Osteoblast (primary cell): ENCODE measurements at places on chromosomes 7 and 10.

- no peak for DNase-seq
Observed at GRCh38 chr7:134686786-134687185, 40.1 kb downstream of the BPGM start.

- peak; percentile 32 for DNase-seq
Observed at GRCh38 chr10:47336387-47337134, 11.6 kb upstream of the RBP3 start.

GRCh38 chr7:87152897-87153641, 816 bp downstream of the DMTF1 start:
- DNase-seq: peak; percentile 73

- no peak for DNase-seq
Observed at GRCh38 chr10:30285970-30286369, 63.1 kb downstream of the MTPAP start.

GRCh38 chr10:104774234-104774633, 133.1 kb downstream of the SORCS3 start:
- no peak for DNase-seq

DNA sequence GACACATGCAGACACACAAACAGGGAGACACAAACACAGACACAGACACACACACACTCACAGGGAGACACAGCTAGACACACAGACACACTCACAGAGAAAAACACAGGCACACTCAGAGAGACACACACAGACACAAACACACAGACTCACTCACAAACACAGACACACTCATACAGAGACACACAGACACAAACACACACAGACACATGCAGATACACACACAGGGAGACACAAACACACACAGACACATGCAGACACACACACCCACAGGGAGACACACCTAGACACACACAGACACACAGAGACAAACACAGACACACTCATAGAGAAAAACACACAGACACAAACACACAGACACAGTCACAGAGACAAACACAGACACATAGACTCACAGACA, 67.9 kb downstream of the ADARB2 start:
- DNase-seq: peak; percentile 23

GRCh38 chr7:159116581-159117339, 27.9 kb downstream of the VIPR2 start:
- peak; percentile 48 for DNase-seq

DNA sequence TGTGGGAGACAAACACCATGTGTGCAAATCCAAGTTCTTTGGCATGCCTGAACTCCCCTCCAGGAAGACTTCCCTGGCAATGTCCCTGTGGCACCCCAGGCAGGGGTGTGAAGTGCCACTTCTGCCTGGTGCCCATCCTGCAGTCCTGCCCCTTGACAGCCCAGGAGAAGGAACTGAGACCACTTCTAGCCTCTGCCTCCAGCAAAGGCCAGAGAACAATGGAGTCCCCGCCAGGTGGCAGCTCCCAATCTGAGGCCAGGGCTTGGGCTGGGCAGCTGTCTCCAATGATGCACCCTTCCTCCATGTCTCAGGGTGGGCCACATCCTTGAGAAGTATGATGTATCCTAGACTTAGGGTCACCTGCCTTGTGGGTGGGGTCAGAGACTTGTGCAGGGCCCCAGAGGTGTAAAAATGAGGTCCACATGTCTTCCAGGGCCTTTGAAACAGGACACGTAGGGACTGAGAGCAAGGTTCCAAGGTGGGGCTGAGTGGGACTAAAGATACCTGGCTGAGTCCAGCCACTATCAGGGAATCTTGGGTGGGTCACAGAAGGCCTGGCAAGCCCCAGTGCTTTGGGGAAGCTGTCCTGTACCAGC, 5.5 kb downstream of the FXYD4 start:
- DNase-seq: no peak

DNA sequence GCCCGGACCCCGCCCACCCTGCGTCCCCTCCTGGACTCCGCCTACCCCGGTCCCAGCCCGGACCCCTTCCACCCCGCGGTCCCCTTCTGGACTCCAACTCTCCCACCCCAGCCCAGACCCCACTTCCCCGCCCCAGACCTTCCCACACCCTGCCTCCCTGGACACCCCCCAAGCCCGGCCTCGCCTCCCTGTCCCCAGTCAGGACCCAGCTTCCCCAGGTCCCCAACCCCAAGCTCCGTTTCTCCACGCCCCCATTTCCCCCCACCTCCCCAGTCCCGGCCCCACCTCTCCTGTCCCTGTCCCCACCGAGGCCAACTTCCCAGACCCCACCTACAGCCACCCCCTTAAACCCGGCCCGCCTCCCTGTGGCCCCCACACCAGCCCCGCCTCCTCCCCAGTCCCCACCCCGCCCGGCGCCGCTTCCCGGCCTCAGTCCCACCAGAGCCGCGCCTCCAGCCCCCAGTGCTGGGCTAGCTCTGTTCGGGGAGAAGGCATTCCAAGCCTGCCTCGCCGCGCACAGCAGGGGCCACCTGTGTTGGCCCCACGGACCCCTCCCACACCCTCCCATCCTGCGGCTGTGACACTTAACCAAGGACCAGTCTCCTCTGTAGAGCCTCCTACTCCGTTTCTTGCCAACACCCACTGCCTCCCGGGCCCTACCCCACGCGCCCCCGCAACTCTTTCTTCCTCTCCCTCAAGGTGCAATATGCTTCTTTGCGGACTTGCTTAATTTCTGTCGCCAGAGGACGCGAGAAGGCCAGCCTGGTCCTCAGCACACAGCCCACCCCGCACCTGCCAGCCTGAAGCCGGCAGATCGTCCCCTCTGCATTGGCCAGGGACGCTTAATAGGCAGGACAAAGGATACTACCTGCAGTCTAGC, 736 bp upstream of the ITIH5 start:
- DNase-seq: no peak

DNA sequence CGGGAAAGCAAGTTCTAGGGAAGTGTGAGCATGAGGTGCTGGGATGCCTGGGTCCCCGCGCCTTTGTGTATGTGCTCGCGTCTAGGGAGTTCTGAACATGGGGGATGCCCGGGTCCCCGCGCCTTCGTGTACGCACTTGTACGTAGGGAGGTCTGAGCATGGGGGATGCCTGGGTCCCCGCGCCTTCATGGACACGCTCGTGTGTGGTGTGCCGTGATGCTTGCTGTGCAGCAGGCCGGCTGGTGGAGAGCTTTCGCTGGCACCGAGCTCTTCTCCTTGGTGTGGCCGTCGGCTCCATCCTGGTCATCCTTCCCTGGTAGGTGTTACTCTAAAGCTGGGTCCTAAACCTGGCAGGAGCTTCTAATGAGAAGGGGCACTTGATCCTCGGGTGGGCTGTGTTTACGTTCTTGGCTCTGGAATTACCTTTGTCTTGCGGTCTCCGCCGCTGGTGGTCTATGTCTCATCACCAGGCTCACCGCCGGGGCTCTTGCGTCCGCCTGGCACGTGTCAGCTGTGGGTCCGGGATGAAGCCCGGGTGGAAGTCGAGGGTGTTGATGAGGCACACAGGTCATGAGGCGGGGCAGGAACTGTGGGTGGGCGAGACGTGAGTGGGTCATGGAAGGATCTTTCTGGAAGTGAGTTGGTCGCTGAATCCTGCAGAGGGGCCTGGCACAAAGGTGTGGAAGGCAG, 63.5 kb downstream of the DNAJB6 start:
- DNase-seq: peak; percentile 36

- no peak for DNase-seq
Observed at GRCh38 chr10:6299234-6299633, 96.5 kb downstream of the PFKFB3 start.

DNA sequence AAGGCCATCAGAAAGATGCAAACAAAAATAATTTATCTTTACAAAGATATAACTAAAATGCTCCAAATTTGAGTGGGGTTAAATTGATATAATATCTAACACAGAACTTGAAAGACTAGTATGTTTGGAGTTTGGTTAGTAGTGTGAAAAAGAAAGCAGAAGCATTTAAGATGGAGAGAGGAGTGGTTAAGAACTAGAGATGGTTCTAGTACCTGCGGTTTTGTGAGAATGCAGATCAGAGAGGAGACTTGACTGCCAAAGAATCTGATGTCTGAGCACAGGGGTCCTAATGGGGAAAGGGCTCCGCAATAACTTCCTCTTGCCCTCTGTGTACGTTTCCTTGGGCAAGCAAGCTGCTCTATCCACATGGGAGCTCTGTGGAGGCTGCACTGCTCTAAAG, 506.8 kb upstream of the COBL start:
- no peak for DNase-seq

DNA sequence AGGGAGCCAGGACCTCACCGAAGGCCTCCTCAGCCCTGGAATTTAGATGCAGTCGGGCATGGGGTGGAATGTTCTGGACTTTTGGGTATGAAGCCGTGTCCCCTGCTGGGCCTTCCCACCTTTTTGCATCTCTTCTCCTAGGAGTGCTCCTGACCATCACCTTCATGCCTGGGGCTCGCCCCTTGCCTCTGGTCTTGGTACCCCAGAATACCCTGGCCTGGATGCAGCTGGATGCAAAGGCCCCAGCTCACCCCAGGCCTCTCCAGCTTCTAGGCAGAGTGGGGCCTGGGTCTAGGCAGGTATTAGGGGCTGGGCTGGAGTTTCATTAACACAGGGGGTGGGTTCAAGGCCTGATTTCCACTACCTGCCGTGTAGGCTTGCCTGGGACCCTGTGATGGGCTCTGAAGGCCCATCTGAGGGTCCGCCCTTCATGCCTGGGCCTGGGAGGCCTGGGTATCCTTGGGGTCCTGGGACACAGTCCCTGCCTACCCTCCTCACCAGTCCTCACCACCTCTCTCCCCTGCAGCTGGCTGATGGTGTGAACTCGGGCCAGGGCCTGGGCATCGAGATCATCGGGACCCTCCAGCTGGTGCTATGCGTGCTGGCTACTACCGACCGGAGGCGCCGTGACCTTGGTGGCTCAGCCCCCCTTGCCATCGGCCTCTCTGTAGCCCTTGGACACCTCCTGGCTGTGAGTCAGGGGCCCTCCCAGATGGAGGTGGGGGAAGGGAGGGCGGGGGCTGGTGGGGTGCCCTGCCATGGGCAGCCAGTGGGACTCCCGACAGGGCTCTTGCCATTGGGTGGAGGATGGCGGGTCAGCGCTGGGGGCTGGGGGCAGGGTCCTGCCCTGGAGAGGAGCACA, 10.1 kb downstream of the AQP1 start:
- peak; percentile 62 for DNase-seq

DNA sequence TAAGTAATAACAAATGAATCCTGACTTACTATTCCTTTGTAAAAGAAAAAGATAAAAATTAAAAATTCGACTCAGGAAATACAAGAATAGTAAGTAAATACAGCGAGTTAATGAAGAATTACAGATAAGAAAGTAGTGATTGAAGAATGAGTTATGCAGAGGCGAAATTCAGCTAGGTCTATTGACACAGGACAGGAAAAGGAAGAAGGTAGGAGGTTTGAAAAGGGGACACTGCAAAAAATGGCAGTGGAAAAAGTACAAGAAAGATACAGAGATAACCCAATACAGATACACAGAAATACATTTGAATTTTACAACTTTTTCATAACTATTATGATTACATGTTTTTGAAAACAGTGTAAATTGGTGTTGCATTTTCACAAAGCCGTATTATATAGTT, 28.0 kb downstream of the JAZF1 start:
- no peak for DNase-seq

DNA sequence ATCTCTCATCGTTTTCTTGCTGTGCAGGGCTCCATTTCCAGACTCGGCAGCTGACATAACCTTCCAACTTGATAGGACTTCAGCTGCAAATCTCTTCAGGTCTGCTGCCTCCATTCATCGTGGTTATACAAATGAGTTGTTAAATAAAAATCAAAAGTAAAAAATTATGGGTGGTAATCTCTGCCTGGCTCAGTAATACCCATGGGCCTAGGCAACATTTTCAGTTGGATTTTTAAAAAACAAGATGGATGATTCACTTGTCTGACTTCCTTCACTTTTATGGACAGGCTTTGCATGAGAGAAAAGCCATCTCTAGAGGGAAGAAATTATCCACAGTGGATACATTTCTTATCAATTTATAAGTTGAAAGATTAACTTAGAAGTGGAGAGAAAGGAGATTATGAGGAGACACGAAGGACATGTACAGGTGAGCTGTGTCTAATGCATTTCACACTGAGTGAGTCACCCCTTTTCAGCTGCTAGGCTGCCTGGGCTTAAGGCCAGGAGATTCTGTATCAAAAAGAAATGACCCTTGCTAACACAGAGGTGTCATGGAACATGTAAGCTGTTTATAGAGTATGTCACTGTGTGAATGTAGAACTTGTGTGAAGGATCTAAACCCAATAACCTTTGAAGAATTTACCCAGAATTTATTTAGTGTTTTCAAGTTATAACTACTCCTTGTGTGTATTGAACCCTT, 495.1 kb downstream of the AUTS2 start:
- no peak for DNase-seq

DNA sequence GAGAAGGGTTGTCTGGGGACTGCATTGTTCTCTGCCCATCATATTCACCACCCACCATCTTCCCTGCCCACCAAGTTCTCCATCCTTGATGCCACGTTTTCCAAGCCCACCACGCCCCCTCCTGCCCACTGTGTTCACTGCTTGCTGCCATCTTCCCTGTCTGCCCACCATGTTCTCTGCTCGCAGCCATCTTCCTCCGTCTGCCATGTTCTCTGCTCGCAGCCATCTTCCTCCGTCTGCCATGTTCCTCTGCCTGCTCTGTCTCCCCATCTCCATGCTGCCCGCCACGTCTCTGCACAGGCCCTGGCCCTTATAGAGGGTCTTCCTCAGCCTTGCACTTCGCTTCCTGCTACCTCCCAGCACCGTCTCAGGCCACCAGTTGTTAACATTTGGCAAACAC, 30.0 kb upstream of the ZNF32 start:
- no peak for DNase-seq

GRCh38 chr10:33506838-33507661, 172.6 kb upstream of the NRP1 start:
- no peak for DNase-seq

- DNase-seq: no peak
Observed at GRCh38 chr10:102202386-102202785, 23.7 kb upstream of the ELOVL3 start.
